Thyroid gland (tissue), 4 donors: ENCODE measurements at places on chromosomes 13 and 19. TPM values are rescaled to one million over a fixed set of nuclear protein-coding genes. Genes with fewer than 3 reads are reported as not detected.
A peak's percentile ranks its signal among the peaks of the same experiment; 100 is the strongest.

KRTDAP gene
- not detected for total RNA-seq

WDR88 gene
- not detected for total RNA-seq

GRK1 gene
- 3.1 TPM for total RNA-seq

ADPRHL1 gene
- total RNA-seq, result 0.56 TPM

PTPRH gene
- total RNA-seq, result 0.54 TPM

PEX11G gene
- 2.3 TPM for total RNA-seq

ZNF90 gene
- 29.0 TPM for total RNA-seq

GRCh38 chr13:44692173-44692713 lies 116.1 kb upstream of the TSC22D1 start:
- H3K4me1 ChIP-seq, result no peaks in the 10 kb centered on the region
- DNase-seq, result no peak
- no peak overlapping the region for H3K4me3 ChIP-seq
- H3K27ac ChIP-seq, result no peak overlapping the region
- no peaks in the 10 kb centered on the region for H3K36me3 ChIP-seq
- H3K27me3 ChIP-seq, result no peaks in the 10 kb centered on the region

GRCh38 chr13:30143666-30144400 lies 163.5 kb downstream of the KATNAL1 start:
- H3K4me3 ChIP-seq, result no peak overlapping the region
- no peak for DNase-seq
- H3K36me3 ChIP-seq, result no peaks in the 10 kb centered on the region
- H3K4me1 ChIP-seq, result peaks cover 15% of the 10 kb centered on the region

- H3K4me3 ChIP-seq, result no peak overlapping the region
- H3K27me3 ChIP-seq, result no peaks in the 10 kb centered on the region
- H3K4me1 ChIP-seq, result no peaks in the 10 kb centered on the region
- DNase-seq, result no peak
- H3K27ac ChIP-seq, result no peak overlapping the region
Measured at GRCh38 chr13:114296902-114297301, 15.5 kb downstream of the UPF3A start.

DNA sequence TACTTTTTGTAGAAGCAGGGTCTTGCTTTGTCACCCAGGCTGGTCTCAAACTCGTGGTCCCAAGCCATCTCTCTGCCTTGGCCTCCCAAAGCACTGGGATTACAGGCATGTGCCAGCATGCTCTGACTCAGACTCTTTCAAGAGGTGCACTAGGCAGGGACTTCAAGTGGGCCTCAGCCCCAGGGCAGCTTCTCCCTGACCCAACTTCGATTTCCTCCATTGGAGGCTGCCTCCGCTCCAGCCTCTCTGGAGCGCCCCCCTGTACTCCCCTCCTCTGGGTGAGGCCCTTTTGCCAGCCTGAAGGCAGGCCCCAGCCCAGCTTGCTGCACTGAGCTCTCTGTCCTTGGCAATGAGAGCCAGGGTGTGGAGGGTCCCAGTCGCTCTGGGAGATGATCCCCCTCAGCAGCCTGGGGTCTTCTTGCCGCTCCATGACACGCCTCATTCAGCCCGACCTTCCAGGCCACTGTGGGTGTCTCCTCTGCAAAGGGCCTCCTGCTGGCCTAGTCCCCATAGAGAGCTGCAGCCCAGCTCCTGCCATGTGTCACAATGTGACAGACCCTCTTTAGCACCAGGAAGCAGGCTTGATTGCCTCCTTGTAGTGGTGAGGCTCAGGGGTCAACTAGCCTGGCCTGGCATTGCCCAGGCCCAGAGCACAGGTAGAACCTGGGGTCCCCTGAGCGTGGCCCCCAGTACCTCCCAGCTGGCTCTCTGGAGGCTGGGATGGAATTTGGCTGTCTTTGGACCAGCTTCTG lies 16.4 kb downstream of the CARM1 start:
- no peak overlapping the region for H3K27ac ChIP-seq
- H3K4me3 ChIP-seq, result no peak overlapping the region
- H3K36me3 ChIP-seq, result no peaks in the 10 kb centered on the region
- DNase-seq, result no peak
- no peaks in the 10 kb centered on the region for H3K4me1 ChIP-seq

GRCh38 chr13:22451327-22451741 lies 729.4 kb upstream of the SGCG start:
- no peak overlapping the region for H3K27ac ChIP-seq
- H3K4me3 ChIP-seq, result no peak overlapping the region
- no peaks in the 10 kb centered on the region for H3K36me3 ChIP-seq
- peak; percentile 3 for DNase-seq

DNA sequence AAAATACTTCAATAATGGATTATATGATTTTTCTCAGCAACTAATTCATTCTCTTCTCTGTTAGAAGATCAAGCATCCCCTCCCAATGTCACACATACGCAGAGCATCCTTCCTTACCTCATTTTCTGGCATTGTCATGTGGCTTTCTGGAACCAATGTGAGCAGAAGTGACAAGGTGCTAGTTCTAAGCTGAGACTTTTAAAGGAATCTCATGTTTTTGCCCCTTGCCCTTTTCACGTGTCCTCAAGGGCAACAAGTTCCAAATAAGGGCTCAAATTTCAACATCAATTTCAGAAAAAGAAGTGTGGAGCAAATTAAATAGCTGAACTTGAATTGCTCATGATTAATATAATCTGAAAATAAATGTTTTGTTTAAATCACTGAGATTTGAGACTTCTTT lies 4.6 kb upstream of the PRR20A start:
- H3K4me1 ChIP-seq, result no peaks in the 10 kb centered on the region
- DNase-seq, result no peak
- no peaks in the 10 kb centered on the region for H3K27me3 ChIP-seq
- H3K4me3 ChIP-seq, result no peak overlapping the region
- H3K36me3 ChIP-seq, result no peaks in the 10 kb centered on the region

- H3K27ac ChIP-seq, result no peak overlapping the region
- H3K4me3 ChIP-seq, result no peak overlapping the region
- no peaks in the 10 kb centered on the region for H3K4me1 ChIP-seq
- peaks cover 30% of the 10 kb centered on the region for H3K36me3 ChIP-seq
Measured at GRCh38 chr19:19711934-19712828, 20.7 kb downstream of the ZNF14 start.

DNA sequence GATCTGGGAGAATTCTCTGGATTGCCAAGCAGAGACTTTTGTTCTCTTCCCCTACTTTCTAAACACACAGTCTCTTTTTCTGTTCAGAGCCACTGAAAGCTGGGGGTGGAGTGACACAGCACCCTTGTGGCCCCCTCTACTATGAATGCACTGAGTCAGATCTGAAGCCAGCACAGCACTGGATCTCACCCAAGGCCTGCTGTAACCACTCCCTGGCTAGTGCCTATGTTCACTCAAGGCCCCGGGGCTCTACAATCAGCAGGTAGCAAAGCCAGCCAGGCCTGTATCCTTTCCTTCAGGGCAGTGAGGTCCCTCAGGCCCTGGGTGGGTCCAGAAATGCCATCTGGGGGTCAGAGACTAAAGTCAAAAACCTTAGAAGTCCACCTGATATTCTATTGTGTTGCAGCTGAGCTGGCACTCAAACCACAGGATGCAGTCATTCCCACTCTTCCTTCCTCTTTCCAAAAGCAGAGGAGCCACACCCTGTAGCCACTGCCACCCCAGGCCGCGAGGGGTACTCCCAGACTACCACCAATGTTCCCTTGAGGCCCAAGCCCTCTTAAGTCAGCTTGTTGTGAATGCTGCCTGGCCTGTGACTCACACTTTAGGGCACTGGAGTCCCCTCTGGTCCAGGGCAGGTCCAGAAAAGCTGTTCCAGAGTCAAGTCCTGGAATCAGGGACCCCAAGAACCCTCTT lies 110.1 kb upstream of the RXFP2 start:
- H3K27me3 ChIP-seq, result no peaks in the 10 kb centered on the region
- H3K4me3 ChIP-seq, result no peak overlapping the region
- DNase-seq, result no peak
- H3K36me3 ChIP-seq, result no peaks in the 10 kb centered on the region

DNA sequence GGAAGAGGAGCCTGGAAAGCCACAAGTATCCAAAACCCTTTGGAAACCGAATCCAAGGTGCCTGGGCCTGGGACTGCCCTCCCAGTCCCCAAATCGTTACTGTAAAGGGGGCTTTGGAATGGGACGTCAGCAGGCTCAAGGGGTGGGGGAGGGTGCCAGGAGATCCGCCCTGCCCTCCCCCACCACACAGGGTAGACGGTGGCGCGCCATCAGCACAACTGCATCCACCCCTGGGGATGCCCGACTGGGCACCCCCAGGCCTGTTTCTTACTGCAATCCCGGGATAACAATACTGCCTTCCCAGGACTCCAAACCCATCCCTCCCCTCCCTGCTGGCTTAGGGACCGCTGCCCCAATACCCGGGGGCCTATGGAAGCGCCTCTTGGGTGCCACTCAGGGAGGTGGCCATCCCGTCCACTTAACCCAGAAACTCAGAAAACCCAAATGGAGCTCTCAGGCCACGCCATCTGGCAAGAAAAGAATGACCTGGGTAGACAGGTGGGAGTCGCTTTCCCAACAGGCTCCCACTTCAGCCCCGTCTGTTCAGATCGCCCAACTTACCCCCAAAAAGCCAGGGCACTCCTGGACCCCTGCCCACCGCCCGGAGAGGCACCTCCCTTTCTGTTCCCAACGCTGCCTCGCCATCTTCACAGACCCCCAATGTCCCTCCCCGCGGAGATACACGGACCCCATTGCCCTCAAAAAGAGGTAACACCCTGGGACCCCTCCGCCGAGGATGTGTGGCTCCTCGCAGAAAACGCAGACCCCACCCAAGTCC lies 2.4 kb downstream of the KLF16 start:
- peaks cover 61% of the 10 kb centered on the region for H3K4me1 ChIP-seq
- H3K36me3 ChIP-seq, result no peaks in the 10 kb centered on the region
- H3K4me3 ChIP-seq, result no peak overlapping the region
- H3K27me3 ChIP-seq, result no peaks in the 10 kb centered on the region
- DNase-seq, result no peak

DNA sequence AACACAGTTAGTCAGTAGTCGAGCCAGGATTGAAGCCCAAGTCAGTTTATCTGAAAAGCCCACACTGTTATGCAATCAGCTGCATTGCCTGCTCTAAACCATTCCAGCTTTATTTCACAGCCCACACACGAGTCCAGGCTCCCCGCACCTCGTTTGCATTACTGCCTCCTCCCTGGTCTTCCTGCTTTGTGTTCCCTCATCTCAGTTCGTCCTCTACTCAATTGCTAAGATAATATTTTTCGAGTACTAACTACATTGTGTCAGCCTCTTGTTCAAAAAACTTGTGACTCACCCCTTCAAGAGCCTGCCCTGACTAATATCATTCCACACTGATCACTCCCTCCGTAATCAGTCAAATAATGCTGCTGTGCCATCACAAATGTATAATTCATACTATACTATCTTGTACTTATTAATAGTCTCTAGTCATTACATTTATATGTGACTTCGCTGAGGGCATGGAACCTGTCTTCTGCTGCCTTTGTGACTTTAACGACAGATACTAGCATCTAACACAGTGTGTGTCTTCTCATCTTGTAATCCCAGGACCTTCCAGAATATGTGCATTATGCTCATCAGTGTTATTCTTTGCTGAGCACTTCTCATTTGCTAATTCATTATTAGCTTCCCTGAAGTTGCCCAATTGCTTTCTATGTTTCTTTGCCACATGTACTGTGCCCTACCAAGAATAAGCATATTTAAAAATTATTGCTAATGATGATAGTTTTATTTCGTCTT lies 26.2 kb upstream of the WDFY2 start:
- no peak overlapping the region for H3K27ac ChIP-seq
- H3K4me1 ChIP-seq, result no peaks in the 10 kb centered on the region
- H3K4me3 ChIP-seq, result no peak overlapping the region
- no peak for DNase-seq

GRCh38 chr19:31271306-31271911 lies 77.8 kb downstream of the TSHZ3 start:
- no peak for DNase-seq
- no peaks in the 10 kb centered on the region for H3K27me3 ChIP-seq
- peaks cover 7% of the 10 kb centered on the region for H3K36me3 ChIP-seq
- H3K4me1 ChIP-seq, result peaks cover 5% of the 10 kb centered on the region
- H3K4me3 ChIP-seq, result no peak overlapping the region
